Pulmonary artery endothelial cell (primary cell): ENCODE measurements at places on chromosomes 16 and 17. TPM values are rescaled to one million over a fixed set of nuclear protein-coding genes. Genes with fewer than 3 reads are reported as not detected.

Gene EVI2A
- 0.33 and 0.35 TPM in 2 replicates for total RNA-seq

Gene NTN3
- not detected in 2 replicates for total RNA-seq

- no peak for DNase-seq
Observed at GRCh38 chr17:57565176-57565575, 179.9 kb downstream of the CCDC182 start.

Gene IRX5
- total RNA-seq: 0.99 and 1.9 TPM in 2 replicates

DNA sequence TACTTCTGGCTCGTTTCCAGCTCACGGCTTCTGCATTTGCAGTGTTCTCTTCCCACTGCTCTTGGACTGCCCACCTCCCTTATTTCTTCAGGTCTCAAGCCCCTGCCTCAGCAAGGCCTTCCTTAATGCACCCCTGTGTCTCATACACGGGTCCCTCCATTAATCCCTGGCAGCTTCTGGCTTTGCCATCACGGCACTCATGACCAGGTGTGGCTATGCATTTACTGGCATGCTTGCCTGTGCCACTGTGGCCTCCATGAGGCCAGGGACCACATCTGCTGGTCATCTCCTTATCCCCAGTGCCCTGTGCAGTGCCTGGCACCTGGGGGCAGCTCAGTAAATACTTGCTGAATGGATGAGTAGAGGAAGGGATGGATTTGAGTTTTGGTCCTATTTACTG lies 114.1 kb downstream of the C16orf78 start:
- DNase-seq: no peak

DNA sequence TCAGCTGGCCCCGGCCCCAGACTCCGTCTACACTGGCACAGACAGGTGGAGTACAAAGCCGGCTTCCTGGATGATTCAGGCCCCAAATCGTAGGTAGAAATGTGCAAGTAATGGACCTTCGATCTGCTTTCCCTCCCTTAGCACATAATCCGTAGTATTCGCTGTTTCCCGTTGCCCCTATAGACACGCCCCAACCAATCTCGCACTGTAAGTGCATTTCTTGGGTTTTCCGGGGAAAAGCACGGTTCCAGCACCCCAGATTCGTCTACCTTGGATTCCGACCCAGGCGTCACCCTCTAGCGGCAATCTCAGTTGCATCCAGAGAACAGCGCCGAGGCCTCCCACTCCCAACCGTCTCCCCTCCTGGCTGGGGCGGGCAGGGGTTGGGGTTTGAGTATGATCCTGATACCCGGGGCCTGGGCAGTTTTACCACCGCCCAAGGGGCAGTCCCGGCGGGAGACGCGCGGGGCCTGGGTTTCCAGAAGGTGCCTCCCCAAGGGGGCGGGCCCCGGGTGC lies 12.1 kb upstream of the FOXF1 start:
- no peak for DNase-seq

GRCh38 chr17:80065478-80066170 lies 29.2 kb downstream of the CCDC40 start:
- DNase-seq: no peak

GRCh38 chr17:67779098-67779672 lies 46.1 kb upstream of the BPTF start:
- DNase-seq: no peak

DNA sequence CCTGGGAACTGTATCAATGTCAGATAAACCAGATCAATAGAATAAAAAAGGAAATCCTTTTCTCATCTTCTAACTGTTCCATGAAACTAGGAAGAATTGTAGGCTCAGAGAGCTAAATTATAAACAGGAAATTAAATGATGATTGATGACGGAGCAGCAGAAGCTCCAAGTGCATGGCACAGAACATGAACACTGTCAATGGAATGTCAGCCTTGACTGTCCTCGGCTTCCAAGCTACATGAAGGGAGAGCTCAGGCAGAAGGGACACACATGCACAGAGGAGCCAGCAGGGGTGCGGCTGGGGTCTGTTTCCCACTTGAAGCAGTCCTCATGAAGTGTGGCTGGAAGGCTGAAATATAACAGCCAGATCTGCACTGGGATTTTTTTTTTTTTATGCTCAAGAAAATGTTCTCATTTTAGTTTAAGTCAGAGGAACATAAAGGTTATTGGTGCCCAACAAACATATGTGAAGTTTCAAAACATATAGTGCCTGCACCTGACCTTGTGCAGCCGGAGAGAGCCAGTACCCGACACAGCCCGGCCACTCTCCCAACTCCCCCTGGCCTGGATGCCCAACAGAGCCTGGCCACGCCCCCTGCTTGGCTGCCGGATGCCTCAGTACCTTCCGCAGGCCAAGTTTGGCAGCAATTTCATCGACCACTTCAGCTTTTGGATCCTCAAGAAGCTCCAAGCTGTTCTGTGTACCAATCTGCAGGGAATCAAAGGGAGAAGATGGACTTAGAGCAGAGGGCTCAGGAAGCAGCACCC lies 37.0 kb downstream of the NPLOC4 start:
- DNase-seq: no peak
